Lower lobe of right lung (tissue), 2 donors: ENCODE measurements at places on chromosomes 7 and 10. TPM values are rescaled to one million over a fixed set of nuclear protein-coding genes. Genes with fewer than 3 reads are reported as not detected.

CTNNA3 gene
- total RNA-seq: not detected

BMPER gene
- total RNA-seq: 7.4 TPM

PNLIPRP2 gene
- total RNA-seq: not detected

GRCh38 chr10:1089017-1089689 is 33.0 kb downstream of the WDR37 start:
- H3K27me3 ChIP-seq: no peaks in the 10 kb centered on the region
- no peak overlapping the region for H3K4me3 ChIP-seq
- peaks cover 95% of the 10 kb centered on the region for H3K36me3 ChIP-seq
- no peak for DNase-seq
- H3K4me1 ChIP-seq: no peaks in the 10 kb centered on the region

- DNase-seq: no peak
- no peak overlapping the region for H3K4me3 ChIP-seq
- no peak overlapping the region for H3K27ac ChIP-seq
- no peaks in the 10 kb centered on the region for H3K27me3 ChIP-seq
Observed at GRCh38 chr7:95569720-95570119, 26.6 kb downstream of the PDK4 start.

- DNase-seq: no peak
- peaks cover 16% of the 10 kb centered on the region for H3K4me1 ChIP-seq
- H3K27me3 ChIP-seq: peaks cover 4% of the 10 kb centered on the region
- peak overlapping the region; percentile 88 for H3K27ac ChIP-seq
Observed at GRCh38 chr10:31321396-31321941, 2.5 kb downstream of the ZEB1 start.

ADAP1 gene
- total RNA-seq: 33.9 TPM

GRCh38 chr7:148218603-148219002 is 372.0 kb upstream of the C7orf33 start:
- H3K4me1 ChIP-seq: no peaks in the 10 kb centered on the region
- H3K36me3 ChIP-seq: no peaks in the 10 kb centered on the region
- DNase-seq: no peak

- H3K36me3 ChIP-seq: no peaks in the 10 kb centered on the region
- H3K4me3 ChIP-seq: no peak overlapping the region
- H3K4me1 ChIP-seq: no peaks in the 10 kb centered on the region
- H3K27ac ChIP-seq: no peak overlapping the region
Observed at GRCh38 chr10:116364868-116365267, 40.6 kb downstream of the CCDC172 start.

DNA sequence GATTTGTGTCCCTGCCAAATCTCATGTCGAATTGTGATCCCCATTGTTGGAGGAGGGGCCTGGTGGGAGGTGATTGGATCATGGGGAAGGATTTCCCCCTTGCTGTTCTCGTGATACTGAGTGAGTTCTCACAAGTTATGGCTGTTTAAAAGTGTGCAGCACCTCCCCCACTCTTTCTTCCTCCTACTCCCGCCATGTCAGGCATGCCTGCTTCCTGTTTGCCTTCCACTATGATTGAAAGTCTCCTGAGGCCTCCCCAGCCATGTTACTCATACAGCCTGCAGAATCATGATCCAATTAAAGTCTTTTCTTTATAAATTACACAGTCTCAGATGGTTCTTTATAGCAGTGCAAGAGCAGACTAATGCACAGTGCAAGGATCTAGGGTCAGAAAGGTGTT is 75.4 kb downstream of the CALD1 start:
- no peaks in the 10 kb centered on the region for H3K36me3 ChIP-seq
- no peaks in the 10 kb centered on the region for H3K27me3 ChIP-seq
- DNase-seq: no peak
- H3K4me3 ChIP-seq: no peak overlapping the region

- no peaks in the 10 kb centered on the region for H3K36me3 ChIP-seq
- peaks cover 7% of the 10 kb centered on the region for H3K27me3 ChIP-seq
- no peak overlapping the region for H3K4me3 ChIP-seq
- peak overlapping the region; percentile 74 for H3K27ac ChIP-seq
- H3K4me1 ChIP-seq: peaks cover 17% of the 10 kb centered on the region
Observed at GRCh38 chr10:72081772-72082590, 6.4 kb downstream of the SPOCK2 start.

DNA sequence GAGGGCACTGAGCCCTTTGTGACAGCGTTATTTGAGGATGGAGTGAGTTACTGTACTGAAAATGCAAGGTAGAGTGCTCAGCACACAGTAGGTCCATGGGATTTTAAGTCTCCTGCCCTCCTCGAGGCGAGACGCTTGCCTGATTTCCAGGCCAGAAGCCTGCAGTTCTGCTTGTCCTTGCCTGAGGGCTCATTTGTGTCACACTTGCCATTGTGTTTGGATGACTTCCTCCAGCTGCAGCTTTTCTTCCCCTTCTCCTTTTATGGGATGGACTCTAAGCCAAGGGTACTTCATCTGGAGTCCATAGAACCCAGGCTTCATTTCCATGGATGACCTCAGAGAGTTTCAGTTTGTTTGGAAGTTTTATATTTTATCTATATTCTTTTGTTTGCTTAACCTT is 304.2 kb upstream of the BMPER start:
- no peak for DNase-seq
- no peaks in the 10 kb centered on the region for H3K27me3 ChIP-seq
- no peak overlapping the region for H3K4me3 ChIP-seq
- H3K36me3 ChIP-seq: no peaks in the 10 kb centered on the region

DNA sequence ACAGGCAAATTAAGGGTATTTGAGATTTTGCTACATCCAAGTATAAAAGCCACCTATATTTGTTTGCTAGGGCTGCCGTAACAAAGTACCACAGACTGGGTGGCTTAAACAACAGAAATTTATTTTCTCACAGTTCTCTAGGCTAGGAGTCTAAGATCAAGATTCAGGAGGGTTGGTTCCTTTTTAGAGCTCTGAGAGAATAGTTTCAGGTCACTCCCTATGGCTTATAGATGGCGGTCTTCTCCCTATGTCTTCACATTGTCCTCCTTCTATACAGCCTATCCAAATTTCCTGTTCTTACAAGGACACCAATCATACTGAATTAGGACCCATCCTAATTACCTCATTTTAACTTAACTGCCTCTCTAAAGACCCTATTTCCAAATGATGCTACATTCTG is 11.2 kb downstream of the HYCC1 start:
- no peaks in the 10 kb centered on the region for H3K4me1 ChIP-seq
- H3K4me3 ChIP-seq: no peak overlapping the region
- DNase-seq: no peak
- no peaks in the 10 kb centered on the region for H3K36me3 ChIP-seq

- H3K4me1 ChIP-seq: no peaks in the 10 kb centered on the region
- no peak for DNase-seq
- H3K27ac ChIP-seq: no peak overlapping the region
- no peak overlapping the region for H3K4me3 ChIP-seq
- H3K27me3 ChIP-seq: no peaks in the 10 kb centered on the region
- no peaks in the 10 kb centered on the region for H3K36me3 ChIP-seq
Observed at GRCh38 chr7:83798489-83798888, 149.6 kb upstream of the SEMA3E start.

DNA sequence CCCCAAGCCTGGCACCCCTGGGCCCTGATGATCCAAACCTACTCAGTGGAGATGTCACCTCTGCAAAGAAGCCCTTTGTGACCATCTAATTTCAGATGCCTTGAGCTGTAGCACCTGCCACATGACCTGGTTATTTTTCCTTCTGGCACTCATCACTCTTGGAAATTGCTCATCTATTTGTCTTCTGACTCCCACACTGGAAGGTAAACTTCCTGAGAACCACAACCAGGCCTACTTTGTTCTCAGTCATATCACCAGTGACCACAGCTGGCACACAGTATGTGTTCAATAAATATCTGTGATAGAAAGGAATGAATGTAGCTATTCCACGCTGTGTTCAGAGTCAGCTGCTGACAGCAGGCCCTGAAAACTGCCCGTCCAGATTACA is 97.1 kb downstream of the SH3PXD2A start:
- peaks cover 51% of the 10 kb centered on the region for H3K4me1 ChIP-seq
- H3K4me3 ChIP-seq: no peak overlapping the region
- H3K36me3 ChIP-seq: no peaks in the 10 kb centered on the region
- no peaks in the 10 kb centered on the region for H3K27me3 ChIP-seq

GRCh38 chr10:60359066-60359465 is 30.6 kb downstream of the ANK3 start:
- no peak for DNase-seq
- no peaks in the 10 kb centered on the region for H3K27me3 ChIP-seq
- H3K4me1 ChIP-seq: no peaks in the 10 kb centered on the region
- H3K4me3 ChIP-seq: no peak overlapping the region
- no peak overlapping the region for H3K27ac ChIP-seq

DNA sequence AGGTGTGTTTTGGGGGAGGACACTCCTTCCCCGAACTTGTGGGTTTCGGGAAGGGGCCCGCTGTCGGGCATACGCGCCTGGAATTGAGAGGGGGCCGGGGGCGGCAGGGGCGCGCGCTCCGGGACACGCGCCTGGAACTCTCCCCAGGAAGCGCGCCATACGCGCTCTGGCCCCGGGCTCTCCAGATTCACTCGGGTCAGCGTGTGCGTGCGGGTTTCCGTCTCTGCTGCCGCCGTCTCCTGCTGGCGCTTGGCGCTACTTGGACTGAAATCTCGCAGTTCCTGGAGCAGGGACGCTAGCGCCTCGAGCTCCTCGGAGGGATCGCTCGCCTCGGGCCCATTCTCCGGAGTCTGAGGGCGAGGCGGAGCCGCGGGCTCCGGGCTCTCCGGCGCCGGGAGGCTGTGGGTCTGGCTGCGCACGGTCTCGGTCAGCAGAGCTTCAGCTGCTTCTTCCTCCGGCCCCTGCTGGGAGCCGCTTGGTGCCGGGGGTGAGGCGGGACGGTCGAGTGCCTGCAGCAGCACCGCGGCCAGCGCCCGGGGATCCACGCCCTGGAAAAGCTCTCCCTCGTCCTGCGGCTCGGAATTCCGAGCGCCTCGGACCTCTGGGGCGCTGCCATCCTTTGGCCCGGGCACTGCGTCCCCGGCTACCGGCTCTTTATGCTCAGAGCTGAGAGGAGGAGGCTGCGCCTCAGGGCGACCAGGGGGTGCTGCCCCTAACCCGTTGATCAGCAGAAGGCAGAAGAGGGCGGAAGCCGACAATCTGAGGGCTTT is 1.1 kb downstream of the VGF start:
- H3K4me3 ChIP-seq: peak overlapping the region; percentile 45
- DNase-seq: no peak
- no peak overlapping the region for H3K27ac ChIP-seq
- H3K27me3 ChIP-seq: peaks cover 72% of the 10 kb centered on the region
- H3K36me3 ChIP-seq: peaks cover 11% of the 10 kb centered on the region

GRCh38 chr7:153675131-153675530 is 377.1 kb upstream of the DPP6 start:
- H3K4me3 ChIP-seq: no peak overlapping the region
- no peak overlapping the region for H3K27ac ChIP-seq
- H3K36me3 ChIP-seq: no peaks in the 10 kb centered on the region
- H3K4me1 ChIP-seq: no peaks in the 10 kb centered on the region

POLL gene
- total RNA-seq: 36.9 TPM

DNA sequence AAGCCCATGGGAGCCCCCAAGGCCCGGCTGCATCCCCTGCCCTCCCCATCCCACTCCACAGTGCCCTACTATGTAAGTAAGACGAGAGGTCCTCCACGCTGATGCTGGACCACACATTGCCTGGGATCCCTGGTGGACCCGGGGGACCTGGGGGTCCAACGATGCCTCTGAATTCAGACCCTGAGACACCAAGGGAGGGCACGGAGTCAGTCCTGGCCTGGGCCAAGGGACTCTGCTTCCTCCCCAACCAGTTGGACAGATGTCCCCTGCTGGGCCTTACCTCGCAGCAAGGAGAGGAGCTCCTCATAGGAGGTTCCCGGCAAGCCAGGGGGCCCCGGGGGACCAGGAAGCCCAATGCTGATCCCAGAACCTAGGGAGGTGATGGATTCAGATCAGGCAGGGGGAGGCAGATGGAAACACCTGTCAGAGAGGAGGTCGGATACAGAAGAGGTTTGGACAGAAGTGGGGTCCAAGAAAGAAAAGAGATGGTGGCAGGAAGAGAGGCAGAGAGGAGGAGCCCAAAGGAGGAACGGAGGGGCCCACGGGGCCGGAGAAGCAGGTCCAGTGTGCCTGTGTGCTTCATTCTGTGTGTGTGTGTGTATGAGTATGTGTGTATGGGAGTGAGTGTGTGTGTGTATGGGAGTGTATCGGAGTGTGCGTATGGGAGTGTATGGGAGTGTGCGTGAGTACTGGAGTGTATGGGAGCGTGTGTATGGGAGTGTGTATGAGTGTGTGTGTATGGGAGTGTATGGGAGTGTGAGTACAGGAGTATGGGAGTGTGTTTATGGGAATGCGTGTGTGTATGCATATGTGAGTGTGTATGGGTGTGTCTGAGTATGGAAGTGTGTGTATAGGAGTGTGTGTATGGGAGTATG is 50.2 kb downstream of the COL17A1 start:
- no peak for DNase-seq
- H3K4me3 ChIP-seq: no peak overlapping the region
- H3K27me3 ChIP-seq: no peaks in the 10 kb centered on the region
- H3K27ac ChIP-seq: no peak overlapping the region

DNA sequence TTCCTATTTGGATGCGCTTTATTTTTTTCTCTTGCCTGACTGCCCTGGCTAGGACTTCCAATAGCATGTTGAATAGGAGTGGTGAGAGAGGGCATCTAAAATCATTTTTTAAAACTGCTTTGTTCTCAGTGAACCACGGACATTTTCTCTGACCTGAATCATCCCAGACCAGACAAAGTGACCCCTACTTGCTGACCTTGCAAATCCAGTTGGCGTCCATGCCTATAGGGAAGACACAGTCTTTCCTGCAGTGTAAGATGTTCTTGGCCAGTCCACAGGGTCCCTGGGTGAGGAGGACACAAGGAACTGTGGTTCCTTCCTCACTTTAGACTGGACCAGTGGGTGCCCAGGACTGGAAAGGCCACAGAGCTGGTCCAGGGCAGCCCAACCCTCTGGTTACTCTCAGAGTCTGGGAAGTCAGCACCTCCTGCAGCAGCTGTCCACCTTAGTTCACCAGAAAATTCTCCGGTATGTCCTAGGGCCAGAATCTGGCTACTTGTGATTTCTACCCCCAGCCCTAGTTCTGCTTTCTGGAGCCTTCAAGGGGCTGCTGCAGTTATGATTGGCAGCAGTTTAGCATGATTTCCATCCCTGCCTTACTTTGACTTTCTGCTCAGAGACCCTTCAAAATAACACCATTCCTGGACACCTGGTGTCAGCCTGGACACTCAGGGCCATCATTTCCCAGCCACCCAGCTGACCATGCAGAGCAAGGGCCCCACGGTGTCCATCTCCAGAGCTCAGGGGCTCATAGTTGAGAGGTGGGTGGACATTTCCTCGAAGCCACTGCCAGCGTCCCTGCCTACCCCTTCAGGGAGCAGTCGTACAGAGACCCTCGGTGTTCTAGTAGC is 19.3 kb downstream of the VIPR2 start:
- no peak overlapping the region for H3K4me3 ChIP-seq
- H3K27me3 ChIP-seq: peaks cover 22% of the 10 kb centered on the region
- H3K36me3 ChIP-seq: no peaks in the 10 kb centered on the region
